A549 (cell line): ENCODE measurements at places on chromosomes 12 and 14. TPM values are rescaled to one million over a fixed set of nuclear protein-coding genes. Genes with fewer than 3 reads are reported as not detected.

GRCh38 chr12:43805860-43806736, at the start of gene TWF1:
TWF1 (minus strand) TSS chr12:43806317; CDS start chr12:43806245, 72 bp downstream.
- peak; percentile 82 for DNase-seq

DNA sequence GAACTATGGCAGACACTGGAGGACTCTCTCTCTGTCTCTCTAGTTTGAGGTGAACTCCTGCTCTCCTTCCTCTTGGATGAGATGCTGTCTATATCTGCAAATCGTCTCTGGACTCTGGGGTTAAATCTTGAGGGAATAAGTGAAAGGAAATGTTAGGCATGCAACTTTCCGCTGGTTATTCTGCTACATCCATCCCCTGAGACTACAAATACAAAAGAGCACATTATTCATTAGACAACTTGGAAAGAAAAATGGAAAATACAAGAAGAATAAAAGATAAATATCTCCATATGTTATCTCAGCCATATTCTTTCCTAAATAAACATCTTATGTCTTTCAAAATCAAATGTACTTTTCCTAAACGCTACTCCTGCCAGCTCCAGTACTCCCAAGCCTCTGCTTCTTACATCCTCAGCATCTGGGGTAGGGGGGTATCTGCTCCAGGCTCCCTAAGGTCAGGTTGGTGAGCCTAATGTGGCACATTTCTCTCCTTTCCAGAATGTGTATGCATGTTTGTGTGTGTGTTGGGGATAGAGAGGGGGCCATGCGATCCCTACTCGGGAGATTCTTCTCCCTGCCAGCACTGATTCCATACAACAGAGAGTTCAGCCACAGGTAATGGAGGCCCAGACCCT, 102.9 kb upstream of the FSCB start:
- DNase-seq = no peak

GRCh38 chr14:97369901-97370300, 572.7 kb downstream of the VRK1 start:
- no peak for DNase-seq

DNA sequence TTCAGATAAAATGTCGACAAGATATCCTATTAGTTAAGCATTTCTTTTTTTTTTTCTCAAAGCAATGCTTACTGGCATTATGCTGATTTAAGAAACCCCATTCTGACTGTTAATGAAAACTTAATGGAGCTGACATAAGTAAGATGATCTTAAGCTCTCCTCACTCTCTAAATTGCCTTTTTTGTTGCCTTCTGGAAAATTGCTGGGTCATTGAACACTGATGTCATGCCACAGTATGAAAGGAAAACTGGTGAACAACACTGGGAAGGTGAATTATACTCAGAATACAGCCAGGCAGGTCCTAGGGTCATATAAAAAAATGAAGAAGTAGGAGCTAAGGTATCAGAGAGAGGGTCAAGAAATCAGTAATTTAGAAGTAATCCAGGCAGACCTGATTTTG, 179.9 kb downstream of the BTG1 start:
- no peak for DNase-seq

DNA sequence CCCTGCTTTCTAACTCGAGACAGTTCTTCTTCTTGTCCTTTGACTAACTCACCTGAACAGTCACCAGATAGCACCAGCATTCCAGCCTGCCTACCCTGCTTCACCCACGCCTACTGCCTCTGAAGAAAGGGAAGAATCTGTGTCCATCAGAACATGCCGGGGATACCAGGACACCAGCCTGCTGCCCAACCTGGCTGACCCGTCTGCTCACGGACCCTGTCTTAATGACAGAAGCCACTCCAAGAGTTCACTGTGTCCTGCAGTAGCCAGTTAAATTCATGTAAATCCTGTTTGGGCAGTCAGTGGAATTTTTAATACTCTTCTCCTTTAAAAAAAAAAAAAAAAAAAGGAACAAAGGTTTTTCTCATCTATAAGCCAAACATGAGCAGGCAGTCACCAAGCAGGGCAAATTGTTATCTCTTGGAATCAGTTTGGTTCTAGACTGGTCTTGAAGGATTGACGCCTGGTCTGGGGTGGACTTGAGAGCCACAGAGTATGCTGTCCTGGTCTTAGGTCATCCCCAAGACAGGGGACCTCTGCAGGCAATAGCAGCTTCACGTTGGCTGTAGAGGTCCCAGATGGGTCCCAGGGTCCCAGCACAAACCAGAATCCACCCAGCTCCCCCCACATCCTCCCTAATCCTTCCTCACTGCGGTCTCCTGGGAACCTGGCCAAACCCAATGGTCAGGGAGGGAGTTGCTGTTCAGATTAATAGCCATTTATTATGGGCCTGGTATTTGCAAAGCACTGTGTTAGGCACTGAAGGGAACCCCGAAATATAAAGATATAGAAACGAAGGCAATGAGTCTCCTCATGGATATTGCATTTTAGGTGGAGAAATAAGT, 181.1 kb upstream of the HIF1A start:
- no peak for DNase-seq

GRCh38 chr12:70543444-70543843, 93.8 kb downstream of the PTPRB start:
- peak; percentile 25 for DNase-seq

DNA sequence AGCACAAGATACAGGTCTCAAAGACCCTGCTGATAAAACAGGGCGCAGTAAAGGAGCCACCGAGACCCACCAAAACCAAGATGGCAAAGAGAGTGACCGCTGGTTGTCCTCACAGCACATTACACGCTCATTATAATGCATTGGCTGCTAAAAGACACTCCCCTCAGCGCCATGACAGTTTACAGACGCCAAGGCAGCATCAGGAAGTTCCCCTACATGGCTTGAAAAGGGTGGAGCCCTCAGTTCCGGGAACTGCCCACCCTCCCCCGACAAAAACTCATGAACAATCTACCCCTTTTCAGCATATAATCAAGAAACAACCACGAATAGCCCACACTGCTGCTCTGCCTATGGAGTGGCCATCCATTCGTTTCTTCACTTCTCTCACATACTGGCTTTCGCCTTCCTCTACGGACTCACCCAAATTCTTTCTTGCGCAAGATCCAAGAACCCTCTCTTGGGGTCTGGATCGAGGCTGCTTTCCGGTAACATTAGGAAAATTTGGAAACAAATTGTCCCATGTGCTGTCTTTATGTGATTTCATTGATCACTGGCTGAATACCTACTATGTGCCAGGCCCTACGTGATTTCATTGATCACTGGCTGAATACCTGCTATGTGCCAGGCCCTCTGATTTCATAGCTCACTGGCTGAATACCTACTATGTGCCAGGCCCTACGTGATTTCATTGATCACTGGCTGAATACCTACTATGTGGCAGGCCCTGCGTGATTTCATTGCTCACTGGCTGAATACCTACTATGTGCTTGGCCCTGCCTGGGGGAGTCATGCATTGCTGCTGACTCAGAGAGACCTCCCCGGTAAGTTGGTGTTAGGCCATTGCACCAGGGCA, 126.4 kb downstream of the PIWIL1 start:
- DNase-seq = no peak

- peak; percentile 44 for DNase-seq
Observed at GRCh38 chr12:124395986-124396385, 101.1 kb downstream of the RFLNA start.

- peak; percentile 33 for DNase-seq
Observed at GRCh38 chr12:108519558-108519957, 4.5 kb downstream of the FICD start.

GRCh38 chr12:89176676-89177075, 175.6 kb downstream of the DUSP6 start:
- no peak for DNase-seq

DNA sequence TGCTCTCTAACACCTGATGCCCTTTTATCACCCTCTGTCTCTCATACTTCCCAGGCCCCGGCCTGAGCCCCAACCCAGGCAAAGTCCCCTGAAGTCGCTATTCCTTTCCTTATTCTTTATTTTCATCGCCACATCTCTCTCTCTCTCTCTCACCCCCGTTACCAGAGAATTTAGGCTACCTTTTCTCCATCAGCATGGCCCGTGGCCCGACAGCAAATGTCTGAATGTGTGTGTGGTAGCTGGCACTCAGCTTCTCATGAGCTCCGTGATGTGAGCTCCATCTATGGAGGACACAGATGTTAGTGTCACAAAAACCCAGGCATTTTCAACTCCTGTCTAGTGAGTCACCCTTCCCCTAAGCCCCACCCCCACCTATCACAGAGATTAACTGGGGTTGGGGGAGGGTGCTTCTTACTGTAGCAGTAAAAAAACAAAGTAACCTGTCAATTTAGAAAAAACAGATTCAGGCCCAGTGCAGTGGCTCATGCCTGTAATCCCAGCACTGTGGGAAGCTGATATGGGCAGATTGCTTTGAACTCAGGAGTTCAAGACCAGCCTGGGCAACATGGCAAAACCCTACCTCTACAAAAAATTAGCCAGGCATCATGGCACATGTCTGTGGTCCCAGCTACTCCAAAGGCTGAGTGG, 53.8 kb downstream of the VCPKMT start:
- DNase-seq = peak; percentile 72

DNA sequence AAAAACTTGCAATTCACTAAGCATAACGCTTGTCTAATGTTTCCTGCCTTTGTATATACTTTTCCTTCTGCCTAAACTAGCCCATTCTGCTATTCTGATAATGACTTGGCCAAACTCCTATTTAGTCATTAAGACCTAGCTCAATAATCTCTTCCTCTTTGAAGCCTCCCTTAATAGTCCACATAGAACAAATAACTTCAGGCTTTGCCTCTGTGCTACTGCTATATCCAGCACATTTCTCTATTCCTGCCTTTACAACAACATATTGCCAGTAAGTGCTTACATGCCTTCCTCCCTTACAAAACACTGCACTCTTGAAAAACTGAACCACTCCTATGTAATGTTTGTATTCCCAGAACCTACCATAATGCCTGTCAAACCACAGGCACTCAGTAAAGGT, 13.8 kb downstream of the PRICKLE1 start:
- DNase-seq = no peak

GRCh38 chr12:55702861-55703260, 4.8 kb downstream of the ITGA7 start:
- no peak for DNase-seq

- no peak for DNase-seq
Observed at GRCh38 chr14:104792945-104793702, 2.4 kb downstream of the AKT1 start.

- DNase-seq = peak; percentile 27
Observed at GRCh38 chr12:56299308-56299852, 750 bp downstream of the CS start.

DNA sequence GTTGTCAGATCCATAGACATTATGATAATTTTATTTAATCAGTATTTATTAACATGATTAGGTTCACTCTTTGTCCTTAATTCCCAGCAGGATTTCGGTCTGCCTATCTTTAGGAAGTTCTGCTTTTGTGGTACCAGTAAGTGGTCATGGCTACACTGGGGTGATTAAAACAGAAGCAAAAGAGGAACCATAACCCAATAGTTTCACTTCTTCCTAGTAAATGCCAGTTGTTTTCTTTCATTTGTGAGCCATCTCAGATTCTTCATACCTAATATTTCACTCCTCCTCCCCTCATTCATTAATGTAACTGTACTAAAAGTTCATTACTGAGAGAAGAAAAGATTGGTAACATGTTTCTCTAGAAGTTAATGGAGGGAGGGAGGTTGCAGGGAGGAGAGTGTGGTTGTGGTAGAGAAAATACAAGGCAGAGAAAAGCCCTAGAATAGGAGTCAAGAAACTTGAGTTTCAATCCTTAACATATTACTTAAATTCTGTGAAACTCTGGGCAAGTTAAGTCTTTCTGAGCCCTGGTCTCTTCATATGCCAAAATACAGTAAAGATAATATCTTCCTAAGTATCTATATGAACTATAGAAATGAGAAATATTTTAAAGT, 101.2 kb downstream of the PEBP1 start:
- no peak for DNase-seq

DNA sequence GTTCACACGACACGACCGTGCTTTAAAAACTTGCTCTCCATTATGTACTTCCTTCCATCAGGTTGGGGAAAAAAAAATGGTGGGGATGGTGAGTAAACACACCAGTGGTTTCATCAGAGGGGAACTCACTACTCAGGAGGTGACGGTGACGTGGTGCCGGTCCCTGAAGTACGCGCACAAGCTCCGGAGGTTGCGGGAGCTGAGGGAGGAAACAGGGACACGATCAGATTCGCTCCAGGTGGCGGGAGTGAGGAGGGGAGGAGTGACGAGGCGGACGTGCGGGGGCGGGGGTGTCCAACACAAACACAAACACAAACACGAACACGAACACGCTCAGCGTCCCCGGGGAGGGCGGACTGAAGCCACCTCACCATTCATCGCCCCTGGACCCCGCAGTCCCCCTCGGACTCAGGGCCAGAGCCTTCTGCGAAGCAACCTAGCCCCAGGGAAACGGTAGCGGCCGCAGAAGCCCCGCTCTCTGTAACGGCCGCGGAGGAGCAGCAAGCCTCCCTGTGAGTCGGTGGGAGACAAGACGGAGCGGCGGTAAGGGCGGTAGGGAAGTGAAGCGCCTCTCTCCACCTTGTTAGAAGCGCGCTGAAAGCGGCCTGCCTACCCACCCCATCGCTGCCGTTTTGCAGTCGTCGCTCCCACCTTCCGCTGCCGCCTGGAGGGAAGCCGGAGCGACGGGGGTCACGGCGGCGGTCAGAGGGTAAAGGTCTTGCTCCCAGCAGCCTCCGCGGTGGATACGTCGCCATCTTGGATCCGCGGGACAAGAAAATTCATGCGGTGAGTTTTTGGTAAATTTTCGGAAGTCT, at the start of gene CNOT2:
CNOT2 (plus strand) TSS at position 739 of the 815 bp plus-strand sequence. CDS start 34,794 bp downstream, outside the sequence.
- peak; percentile 77 for DNase-seq

DNA sequence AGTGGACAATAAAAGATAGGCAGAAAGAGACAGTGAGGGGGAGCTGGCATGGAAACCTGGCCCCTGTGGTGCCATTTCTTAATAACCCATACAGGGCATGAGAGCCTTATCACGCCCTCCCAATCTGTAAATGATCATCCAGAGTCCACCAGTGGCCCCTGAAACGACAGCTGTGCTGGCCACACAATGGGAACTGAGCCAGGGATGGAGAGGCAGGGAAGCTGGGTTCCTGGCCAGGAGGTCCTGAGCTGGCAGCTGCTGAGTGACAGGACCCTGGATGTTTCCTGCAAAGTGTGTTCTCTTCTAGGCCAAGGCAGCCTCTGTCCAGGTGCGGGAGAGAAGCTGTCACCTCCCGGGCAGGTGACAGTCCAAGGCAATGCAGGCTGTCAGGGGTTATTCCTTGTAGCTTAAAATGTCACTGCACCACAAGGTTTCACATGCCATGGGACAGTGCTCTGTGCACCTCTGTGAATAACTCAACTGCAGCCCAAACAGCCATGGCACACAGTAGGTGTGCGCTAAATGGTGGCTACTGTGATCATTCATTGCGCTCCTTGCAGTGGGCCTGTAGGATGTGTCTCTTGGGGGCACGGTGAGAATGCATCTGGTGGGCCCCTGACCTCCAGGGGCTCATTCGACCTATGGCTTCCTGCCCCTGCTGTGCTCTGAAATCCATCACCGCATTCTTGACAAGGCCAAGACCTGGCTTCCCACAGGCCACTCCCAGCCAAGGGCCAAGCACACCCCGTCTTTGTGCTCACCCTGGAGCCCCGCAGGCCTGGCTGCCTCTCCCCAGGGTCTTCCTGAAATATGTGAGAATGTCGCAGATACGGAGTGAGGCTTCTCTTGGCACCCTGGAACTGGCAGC, 46.3 kb upstream of the BCL11B start:
- DNase-seq = peak; percentile 26

The KRT75 gene
- not detected in 3 replicates for polyA plus RNA-seq

The CPNE6 gene
- not detected in 3 replicates for polyA plus RNA-seq
